ENCODE measurements at places on chromosomes 6 and 20.

DNA sequence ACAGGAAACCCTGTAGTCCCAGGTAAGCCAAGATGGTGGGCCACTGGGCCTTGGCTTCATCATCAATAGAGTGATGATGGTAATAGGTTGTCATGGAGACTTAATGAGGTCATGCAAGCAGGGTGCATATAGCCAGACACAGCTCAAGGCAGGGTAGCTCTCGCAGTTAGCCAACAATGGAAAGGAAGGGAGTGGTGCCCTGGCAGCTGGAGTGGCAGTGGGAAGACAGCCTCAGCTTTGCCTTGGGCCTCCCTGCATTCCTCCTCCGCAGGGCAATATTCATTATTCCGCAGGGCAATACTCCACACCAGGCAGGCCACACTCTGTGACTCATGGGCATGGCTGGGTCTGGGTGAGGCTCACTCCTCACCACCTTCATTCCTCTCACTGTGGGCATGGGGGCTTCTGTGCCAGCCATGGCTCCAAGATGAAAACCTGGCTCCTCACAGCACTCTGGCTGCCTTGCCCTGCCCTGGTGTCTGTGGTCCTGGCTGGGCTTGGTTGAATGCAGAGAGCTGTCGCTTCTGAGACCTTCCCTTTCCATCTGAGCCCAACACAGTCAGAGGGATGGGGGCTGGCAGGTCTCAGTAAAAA lies 163.1 kb upstream of the PMEPA1 start:
- no peak for DNase-seq

- DNase-seq = no peak
Observed at GRCh38 chr6:125682939-125683338, 66.5 kb upstream of the HEY2 start.

GRCh38 chr20:50692552-50692933 lies 1.2 kb upstream of the RIPOR3 start:
- DNase-seq = no peak

GRCh38 chr6:139161169-139161568 lies 26.3 kb downstream of the HECA start:
- DNase-seq = peak; percentile 58

DNA sequence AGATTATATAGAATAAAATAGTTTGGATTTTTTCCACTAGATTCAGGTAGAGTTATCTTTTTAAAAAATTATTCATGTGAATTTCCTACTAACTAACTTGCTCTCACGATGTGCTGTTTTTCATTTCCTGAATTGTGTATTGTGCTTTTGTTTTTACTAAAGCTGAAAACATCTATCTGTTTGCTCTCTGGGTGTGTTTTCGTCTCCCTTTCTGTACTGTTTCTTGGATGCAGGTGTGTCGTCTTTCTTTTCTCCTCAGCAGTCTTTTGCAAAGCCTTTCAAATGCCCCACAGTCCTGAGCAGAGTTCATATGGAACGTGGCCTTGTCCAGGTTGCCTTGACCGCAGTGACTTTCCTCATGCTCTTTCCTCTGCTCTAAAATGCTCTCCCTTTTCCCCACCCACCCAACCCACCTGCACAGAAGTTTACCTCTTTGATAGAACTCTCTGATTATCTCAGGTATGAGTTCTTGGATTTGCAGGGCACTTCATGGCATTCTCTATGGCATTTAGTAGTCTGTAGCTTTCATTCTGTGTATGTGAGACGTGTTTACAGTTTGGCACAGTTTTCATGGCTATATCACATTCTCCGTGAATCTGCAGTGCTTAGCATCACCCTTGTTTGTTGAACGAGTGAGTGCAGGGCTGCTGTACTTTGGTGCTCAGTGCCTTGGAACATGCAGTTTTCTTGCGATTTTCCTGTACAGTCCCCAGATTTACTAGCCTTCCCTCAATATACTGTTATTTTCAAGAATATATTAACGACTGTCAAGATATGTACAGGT lies 77.1 kb downstream of the FARS2 start:
- DNase-seq = no peak

GRCh38 chr6:13278991-13279390 lies 49.3 kb downstream of the TBC1D7 start:
- peak; percentile 98 for DNase-seq

GRCh38 chr6:158279615-158280014 lies 32.6 kb upstream of the TULP4 start:
- DNase-seq = no peak

DNA sequence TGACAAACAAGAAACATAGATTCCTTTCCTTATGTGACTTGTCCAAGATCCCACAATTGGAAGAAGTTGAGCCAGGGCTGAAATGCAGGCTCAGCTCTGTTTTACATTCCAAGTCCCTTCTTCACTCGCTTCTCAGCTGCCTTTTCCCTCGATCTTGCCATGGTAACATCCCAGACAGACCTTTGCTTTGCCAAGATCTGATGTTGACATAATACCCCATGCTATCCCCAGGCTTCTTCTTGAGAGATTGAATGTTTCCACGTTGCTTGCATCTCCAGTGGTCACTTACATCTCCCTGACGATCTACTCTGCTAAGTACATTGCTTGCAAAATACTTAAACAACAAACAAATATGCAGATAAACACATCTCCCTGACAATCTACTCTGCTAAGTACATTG lies 63.5 kb downstream of the TBXT start:
- peak; percentile 70 for DNase-seq

DNA sequence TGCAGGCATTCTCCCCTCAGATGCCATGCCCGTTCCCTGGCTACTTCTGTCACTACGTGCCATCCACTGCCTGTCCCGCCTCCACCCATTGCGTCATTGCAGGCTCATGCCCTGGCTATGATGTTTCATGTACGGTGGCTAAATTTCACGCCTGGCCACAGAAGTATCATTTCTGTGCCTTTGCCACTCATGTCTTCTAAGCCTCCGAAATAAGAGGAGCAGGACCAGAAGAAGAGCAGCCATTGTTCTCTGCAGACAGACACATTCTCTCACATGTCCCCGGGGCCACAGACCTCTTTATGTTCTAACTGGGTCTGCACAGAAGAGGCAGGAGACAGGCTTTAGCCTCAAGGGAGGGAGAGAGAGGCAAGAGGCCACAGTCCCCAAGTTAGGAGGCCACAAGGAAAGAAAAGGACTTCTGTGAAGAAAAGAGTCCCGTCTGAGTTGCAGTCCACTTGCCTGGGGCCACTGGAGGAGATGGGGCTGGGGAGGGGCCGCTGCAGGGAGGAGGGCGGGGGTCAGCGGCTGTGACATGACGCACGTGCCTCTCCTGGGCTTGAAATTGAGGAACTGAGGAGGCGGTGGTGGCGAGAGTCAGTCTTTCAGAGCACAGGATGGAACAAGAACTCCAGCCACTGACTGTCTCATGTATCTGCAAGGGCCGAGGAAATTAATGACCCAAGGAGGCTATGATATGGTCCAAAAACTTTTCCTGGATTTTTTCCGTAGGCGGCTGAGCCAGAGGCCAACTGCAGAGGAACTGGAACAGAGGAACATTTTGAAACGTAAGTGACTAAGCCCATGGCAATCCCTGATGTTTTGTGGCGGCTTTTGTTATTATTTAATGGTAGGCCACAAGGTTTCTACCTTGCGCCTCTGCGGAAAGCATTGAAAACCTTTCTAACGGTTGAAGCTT lies 55.9 kb downstream of the TBC1D7 start:
- no peak for DNase-seq

DNA sequence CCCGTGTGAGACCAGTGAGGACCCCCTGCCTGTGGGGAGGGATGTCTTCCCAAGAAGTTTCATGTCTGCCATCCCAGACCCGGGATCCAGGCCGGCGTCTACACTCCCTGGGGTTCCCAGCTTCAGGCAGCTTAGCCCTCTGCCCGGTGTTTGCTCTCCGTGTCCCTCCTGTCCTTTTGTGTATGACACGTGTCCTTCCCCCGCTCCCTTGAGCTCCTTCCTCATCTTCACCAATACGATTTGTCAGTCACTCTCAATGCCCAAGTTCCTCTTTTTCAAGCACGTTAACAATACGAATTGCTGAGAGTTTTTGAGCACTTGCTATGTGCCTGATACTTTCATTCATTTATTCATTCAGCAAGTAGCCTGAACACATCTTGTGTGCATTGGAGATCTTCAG lies 115.6 kb upstream of the PTPN1 start:
- no peak for DNase-seq

DNA sequence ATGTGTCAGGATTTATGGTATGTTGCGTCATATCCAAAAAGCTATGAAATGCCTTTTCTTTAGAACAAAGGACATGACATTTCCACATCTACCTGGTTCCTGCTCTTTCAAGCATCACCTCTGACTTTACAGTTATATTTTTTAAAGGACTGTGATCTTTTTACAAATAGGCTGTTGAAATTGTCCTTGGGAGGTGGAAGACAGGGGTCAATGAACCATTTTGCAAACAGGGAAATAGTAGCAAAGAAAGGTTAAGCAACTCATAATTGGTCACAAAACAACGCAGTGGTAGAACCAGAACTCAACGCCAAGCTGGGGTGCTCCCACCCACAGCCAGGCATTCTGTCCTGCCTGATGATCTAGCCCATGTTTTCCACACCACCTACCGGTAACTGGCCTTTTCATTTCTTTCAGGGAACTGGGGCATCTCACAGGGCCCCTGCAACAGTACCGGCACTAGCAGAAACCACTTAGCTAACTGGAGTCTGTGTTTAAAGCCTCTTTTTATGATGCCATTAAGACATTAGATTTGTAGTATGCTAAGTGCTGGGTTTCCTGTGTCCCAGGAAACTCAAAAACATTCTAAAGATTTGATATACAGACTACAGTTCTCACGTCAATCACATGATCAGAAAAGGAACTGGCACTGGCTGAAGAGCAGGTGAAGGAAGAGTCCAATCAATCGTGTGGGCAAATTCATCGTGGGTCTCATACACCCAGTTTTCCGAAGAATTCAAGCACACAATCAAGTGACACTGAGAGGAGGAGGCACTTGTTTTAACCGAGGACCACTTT lies 13.9 kb downstream of the ZNF217 start:
- peak; percentile 87 for DNase-seq
